ENCODE measurements at places on chromosomes 3 and 15.
A peak's percentile ranks its signal among the peaks of the same experiment; 100 is the strongest.

- DNase-seq = no peak
Measured at GRCh38 chr3:138165061-138165460, 9.7 kb downstream of the DBR1 start.

DNA sequence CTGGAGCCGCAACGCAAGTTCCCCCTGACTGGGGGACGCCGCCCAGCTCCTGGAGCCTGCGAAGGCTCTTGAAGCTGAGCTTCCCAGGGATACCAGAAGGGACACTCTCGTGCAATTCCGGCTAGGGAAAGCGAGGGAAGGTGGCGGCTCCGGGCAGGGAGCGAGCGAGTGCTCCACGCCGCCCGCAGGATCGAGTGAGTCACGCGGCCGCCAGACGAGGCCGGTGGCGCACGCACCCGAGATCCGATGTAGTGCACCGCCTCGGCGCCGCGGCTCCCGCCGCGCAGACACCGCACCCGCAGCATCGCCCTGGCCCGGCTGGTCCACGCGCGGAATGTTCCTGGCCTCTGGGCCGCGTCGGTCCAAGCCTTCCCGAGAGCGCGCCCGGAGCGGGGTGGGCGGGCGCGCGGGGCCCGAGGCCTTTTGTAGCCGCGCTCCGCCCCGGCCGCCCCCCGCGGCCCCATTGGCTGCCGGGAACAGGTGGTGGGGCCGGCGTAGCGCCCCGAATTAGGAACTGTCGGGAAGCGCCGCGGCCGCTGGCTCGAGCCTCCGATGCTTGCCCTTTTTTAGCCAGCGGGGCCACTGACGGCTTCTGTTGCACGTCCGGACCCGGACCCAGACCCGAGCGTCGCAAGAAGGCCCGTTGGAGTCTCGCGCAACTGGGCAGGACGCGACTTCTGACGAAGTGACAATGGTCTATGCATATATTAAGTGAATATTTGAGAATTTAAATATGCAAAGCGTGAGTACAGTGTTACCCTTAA, at the start of gene GATM:
Gene GATM (minus strand): TSS at position 396 of the 764 bp plus-strand sequence. CDS start 91 bp downstream, at position 305.
- peak; percentile 58 for DNase-seq

DNA sequence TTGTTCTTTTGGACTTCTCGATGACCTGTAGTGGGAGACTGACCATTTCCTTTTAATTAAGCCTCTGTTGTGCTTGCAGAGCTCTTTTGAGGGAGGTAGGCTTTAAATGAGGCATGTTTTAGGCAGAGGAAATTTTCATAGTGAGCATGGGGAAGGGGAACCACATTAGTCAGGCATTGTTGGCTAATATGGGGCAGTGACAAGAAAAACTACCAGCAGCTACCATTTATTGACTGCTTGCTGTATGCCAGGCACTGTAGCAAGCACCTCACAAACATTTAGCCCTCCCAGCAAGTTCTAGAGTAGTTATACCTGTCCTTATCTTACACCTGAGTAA, 10.9 kb downstream of the ATG7 start:
- DNase-seq = no peak

DNA sequence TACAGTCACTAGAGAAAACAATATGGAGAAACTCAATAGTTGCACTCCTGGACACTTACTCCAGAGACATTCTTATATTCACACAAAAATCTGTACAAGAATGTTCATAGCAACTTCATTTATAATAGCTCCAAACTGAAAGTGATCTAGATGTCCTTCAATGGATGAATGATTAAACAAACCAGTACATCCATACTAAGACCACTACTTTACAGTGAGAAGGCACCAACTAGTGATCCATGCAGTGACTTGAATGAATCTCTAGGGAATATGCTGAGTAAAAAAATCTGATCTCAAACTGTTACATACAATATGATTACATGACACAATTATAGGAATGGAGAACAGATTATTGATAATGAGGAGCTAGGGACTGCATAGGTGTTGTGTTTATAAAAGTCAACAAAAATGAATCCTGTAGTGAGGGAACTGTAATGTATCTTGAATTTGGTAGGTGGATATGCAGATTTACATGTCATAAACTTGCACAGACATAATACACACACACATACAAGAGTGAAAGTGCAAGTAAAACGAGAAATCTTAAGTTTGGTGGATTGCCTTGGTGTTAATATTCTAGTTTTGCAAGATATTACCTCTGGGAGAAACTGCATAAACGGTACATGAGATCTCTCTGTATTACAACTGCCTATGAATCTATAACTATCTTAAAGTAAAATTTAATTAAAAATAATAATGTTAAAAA, 85.7 kb downstream of the SPATA16 start:
- no peak for DNase-seq

- DNase-seq = no peak
Measured at GRCh38 chr15:101461097-101461496, 28.4 kb downstream of the PCSK6 start.

DNA sequence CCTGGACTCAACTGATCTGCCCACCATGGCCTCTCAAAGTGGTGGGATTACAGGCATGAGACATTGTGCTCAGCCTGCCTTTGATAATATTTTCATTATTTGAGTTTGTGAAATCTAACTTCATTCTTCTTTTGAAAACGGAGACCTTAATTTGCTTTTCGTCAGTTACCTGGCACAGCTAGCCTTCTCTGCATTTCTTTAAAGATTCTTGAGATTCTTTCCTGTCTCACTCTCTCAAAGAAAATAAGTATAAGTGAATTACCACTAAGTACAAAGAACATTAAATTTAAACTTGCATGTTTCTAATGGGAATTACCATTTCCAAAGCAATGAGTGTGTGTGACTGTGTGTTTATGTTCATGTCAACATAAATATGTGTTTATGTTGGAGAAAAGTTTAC, 187.9 kb downstream of the NFKBIZ start:
- no peak for DNase-seq

GRCh38 chr15:77461486-77461885, 40.8 kb downstream of the HMG20A start:
- DNase-seq = no peak

- no peak for DNase-seq
Measured at GRCh38 chr3:194080436-194080835, 55.5 kb upstream of the HES1 start.

DNA sequence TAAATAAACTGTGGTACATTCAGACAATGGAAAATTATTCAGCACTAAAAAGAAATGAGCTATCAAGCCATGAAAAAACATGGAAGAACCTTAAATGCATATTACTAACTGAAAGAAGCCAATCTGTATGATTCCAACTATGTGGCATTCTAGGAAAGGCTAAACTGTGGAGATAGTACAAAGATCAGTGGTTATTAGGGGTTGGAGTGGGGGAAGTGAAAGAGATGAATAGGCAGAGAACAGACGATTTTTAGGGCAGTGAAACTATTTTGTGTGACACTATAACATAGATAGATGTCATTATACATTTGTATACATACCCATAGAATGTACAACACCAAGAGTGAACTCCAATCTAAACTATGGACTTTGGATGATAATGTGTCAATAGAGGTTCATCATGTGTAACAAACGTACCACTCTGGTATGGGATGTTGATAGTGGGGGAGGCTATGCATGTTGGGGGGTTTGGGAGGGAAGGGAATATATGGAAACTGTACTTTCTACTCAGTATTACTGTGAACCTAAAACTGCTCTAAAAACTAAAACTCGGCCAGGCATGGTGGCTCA, 29.0 kb downstream of the RAB27A start:
- no peak for DNase-seq

DNA sequence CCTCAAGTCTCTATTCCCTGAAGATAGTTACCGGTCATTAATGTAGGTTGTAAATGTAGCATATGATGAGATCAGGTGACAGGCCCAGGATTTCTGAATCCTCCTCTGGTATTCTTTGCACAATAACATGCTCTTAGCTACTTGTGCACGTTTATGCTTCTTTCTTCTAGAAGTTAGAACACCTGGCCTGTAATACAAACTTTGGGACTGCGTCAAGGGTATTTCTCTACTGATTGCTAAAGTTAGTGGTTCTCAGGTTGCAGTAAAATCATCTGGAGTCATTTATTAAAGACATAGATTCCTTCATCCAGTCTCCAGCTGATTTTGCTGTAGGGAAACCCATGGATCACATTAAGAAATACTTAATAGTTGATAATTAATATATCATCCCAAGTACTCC, 48.0 kb downstream of the UNC13C start:
- no peak for DNase-seq

GRCh38 chr3:149965278-149965677, 5.4 kb downstream of the PFN2 start:
- DNase-seq = no peak

GRCh38 chr3:70658513-70659310, 346.3 kb upstream of the MDFIC2 start:
- DNase-seq = no peak

GRCh38 chr3:53254509-53255422, 1.1 kb downstream of the TKT start:
- peak; percentile 69 for DNase-seq

DNA sequence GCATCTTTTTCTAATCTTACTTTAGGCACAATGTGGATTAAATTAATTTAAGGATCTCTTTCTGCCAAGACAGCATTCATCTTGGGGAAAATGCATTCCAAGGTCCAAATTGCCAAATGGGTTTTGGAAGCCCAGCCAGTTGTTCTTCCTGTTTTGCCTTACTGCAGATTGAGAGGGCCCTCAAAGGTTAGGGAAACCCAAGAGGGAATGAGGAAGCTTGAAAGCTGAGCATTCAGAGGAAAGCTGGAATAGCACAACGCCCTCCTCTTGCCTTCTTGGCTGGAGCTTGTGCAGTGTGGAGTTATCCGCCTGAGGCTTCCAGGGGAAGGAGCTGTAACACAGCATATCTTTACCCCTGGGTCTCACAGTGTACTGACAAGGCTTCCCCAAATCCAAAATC, 18.2 kb upstream of the SACM1L start:
- no peak for DNase-seq

DNA sequence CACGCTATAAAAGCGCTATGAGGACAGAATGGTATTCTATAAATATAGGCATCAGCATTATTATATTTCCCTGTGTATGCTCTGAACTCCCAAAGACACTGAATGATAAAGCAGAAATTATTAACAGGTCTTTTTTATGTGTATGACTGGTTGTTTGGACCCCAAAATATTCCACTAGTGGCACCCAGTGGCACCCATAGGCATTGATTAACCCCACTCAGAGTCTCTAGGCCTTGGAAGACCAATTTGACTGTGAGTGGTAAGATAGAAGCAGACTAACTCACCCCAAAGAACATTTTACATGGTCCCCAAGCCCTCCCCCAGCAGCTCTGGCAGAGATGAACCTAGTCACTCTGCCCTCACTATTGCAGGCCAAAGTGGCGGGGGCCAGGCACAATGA, 45.4 kb upstream of the UBE2E1 start:
- DNase-seq = no peak

Measured in prostate gland (tissue), 2 donors.